Testis (tissue), 5 donors: ENCODE measurements at places on chromosomes 1 and 21. TPM values are rescaled to one million over a fixed set of nuclear protein-coding genes. Genes with fewer than 3 reads are reported as not detected.

DNA sequence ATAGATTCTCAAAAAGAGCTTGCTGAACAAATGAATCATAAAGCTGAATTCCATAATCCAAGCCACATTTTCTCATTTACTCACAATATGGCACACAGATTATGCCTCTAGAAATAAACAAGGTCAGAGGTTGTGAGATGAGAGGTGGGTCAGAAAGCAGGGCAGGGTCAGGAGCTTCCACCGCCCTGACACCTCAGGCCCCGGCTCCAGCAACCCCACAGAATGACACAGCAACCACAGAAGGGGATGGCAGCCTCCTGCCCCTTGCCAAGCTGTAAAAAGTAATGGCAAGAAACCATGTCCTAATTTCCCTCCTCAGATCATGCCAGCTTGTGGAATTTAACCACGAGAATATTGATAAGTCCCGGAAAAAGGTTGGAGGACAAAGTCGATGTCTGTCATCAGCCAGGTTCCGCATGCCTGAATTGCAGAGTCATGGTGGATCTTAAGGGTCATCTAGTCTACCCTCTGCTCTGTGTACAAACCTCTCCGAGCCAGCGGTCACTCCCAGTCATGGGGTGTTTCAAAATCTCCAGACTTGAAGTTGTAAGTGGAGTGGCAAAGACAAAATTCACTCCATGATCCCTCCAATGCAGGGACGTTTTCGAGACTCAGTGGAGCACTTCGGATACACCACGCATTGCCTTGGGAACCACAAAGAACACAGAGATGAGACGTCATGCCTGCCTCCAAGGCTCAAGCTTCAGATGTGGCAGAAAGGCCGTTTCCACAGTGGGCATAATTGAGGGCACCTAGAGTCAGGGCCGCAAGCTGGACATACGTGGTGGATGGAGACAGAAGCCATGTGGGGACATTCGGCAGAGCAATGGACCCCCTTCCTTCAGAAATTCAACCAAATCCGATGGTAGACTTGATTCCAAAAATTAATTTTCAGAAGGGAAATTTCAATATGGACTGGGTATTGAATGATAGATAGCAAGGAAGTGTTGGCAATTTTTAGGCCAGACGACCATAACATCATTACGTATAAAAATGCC, 254.0 kb downstream of the TOMM20 start:
- peaks cover 16% of the 10 kb centered on the region for H3K4me1 ChIP-seq
- no peak overlapping the region for H3K27ac ChIP-seq
- H3K4me3 ChIP-seq: no peak overlapping the region
- no peaks in the 10 kb centered on the region for H3K36me3 ChIP-seq
- no peak for DNase-seq

- no peaks in the 10 kb centered on the region for H3K36me3 ChIP-seq
- DNase-seq: peak; percentile 54
- no peaks in the 10 kb centered on the region for H3K27me3 ChIP-seq
These were observed 4.8 kb upstream of the SRP9 start for GRCh38 chr1:225772848-225773247.

DNA sequence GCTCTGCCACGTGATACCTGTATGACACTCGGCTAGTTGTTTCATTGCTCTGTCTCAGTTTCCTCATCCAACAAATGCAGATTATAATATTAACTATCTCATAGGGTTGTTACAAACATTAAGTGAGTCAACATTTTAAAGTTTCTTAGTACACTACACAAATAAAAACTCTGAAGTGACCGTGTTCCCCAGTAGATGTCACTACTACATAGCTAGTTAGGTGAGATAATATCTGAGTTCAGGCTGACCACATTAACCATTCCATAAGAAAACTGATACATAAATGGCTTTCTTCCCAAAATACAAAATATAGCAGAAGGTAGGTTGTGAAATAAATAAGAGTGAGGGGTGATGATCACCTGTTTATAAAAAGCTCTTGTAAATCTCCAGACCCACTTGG, 214.1 kb downstream of the NUF2 start:
- H3K4me1 ChIP-seq: no peaks in the 10 kb centered on the region
- no peaks in the 10 kb centered on the region for H3K36me3 ChIP-seq
- no peak overlapping the region for H3K27ac ChIP-seq
- DNase-seq: no peak
- no peak overlapping the region for H3K4me3 ChIP-seq

DNA sequence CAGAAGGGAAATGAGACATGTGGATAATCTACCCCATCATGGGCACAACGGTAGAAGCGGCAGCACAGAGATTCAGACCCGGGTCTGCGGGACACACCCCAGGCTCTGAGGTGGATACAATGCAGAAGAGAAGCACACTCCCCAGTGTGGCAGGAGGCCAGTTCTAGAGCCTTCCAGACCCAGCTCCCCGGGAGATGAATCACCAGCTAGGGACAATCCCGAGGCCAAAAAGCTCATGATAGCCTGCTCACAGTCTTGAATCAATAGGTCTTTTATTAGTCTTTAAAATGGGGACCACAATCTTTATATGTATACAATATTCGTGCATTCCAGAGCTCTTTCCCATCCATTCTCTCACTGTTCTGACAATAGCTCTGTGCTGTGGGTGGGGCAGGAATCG, 57.3 kb upstream of the DIRAS3 start:
- H3K27ac ChIP-seq: no peak overlapping the region
- H3K4me1 ChIP-seq: peaks cover 14% of the 10 kb centered on the region
- no peak overlapping the region for H3K4me3 ChIP-seq
- no peaks in the 10 kb centered on the region for H3K36me3 ChIP-seq

- no peaks in the 10 kb centered on the region for H3K27me3 ChIP-seq
- no peak overlapping the region for H3K4me3 ChIP-seq
- no peaks in the 10 kb centered on the region for H3K36me3 ChIP-seq
These were observed 137.7 kb downstream of the NAV1 start for GRCh38 chr1:201676641-201677040.

DNA sequence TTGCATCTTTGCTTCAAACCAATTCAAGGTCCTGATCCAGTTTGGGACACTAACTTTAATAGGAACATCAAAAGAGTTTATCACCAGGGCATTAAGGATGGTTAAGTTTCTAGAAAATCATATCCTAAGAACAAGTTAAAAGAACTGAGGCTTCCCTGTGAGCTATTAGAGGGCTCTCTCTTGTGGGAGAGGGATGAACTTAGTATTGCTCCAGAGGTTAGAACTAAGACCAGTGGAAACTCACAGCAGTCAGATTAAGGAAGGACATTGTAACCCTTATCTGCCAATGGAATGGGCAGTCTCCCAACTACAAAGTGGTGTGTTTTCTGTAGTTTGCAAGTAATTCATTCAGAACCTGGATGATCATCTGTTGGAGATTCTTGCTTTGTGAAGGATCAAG, 36.8 kb downstream of the UBE2U start:
- H3K27ac ChIP-seq: no peak overlapping the region
- no peaks in the 10 kb centered on the region for H3K4me1 ChIP-seq
- H3K36me3 ChIP-seq: no peaks in the 10 kb centered on the region

DNA sequence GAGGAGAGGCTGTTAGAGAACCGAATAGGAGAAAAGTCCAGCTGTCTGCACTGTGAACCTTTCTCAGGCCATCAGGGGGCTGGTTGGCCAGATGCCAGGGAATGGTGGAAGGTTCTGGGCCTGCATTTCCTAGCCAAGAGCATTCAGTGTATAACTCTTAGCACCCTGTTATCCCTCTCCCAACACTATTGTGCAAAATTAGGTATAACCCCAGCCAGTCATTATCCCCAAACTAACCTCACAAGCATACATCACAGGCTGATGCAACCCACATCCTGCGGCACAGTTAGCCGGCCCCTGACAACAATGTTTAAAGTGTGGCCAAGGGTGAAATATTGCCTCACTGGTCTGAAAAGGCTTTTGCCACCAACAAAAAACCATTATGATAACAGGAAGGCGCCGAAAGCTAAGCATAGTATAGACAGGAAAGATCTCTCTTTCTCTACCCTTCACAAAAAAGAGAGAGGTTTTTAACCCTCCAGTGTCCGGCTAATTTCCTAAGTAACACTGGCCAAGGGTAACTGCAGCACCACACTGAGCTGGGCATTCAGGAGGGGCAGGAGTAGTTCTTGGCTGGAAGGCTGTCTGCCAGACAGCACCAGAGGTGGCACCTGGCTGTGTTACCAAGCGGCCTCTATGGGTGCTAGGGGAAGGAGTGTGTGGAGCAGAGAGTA, 77.3 kb upstream of the BCAR3 start:
- no peak overlapping the region for H3K27ac ChIP-seq
- no peak for DNase-seq
- H3K4me3 ChIP-seq: no peak overlapping the region
- H3K36me3 ChIP-seq: no peaks in the 10 kb centered on the region
- no peaks in the 10 kb centered on the region for H3K4me1 ChIP-seq

- H3K4me1 ChIP-seq: peaks cover 3% of the 10 kb centered on the region
- H3K4me3 ChIP-seq: no peak overlapping the region
- DNase-seq: no peak
These were observed 55.2 kb downstream of the CD247 start for GRCh38 chr1:167463080-167463479.

DNA sequence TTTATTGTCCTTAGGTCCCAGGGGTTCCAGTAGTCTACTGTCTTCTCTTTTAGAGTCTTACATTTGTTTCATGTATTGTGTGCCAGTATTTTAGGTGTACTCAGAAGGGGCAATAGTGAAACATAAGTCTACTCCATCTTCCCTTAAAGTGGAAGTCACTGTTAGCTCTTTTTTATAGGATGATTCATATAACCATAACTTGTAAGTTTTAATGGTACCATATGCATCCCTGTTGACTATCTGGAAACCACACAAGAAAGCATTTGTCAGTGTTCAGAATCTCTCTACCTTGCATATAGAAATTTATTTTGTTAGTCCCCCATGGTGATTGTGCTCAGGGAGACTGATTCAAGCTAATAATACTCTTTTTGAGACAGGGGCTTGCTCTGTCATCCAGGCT, 149.9 kb downstream of the HS2ST1 start:
- H3K4me1 ChIP-seq: no peaks in the 10 kb centered on the region
- H3K4me3 ChIP-seq: no peak overlapping the region
- no peaks in the 10 kb centered on the region for H3K27me3 ChIP-seq
- no peak for DNase-seq

DNA sequence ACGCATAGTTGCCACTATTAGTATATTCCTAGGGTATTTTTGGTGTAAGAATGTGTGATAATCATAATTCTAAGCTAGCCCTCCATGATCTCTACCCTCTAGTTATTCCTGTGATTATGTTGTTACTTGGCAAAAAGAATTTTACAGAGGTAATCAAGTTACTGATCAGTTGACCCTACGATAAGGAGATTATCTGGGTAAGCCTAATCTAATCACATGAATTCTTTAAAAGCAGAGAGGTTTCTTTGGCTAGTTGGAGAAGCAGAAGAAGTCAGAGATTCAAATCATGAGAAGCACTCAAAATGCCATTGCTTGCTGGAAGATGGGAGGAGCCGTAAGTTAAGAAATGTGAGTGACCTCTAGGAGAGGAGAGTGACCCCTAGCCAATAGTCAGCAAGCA, 72.7 kb downstream of the RPE65 start:
- no peak for DNase-seq
- H3K27me3 ChIP-seq: no peaks in the 10 kb centered on the region
- H3K4me1 ChIP-seq: no peaks in the 10 kb centered on the region
- H3K36me3 ChIP-seq: no peaks in the 10 kb centered on the region

DNA sequence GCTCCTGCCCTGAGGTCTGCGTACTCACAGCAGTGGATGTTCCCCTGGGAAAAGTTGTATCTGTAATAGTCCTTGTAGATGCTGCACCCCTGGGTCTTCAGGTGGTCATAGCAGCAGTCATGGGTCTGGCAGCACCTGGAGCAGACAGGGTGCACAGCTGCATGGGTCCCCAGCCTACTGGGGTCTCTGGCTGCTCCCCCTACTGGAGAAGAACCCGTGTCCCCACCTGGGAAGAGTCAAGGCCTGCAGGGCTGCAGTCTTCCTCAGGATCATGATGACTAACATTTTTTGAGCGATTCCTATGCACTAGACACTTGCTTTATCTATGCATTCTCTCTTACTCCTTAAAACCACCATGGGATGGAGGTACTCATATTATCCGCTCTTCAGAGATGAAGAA, 3.9 kb downstream of the PLA2G2D start:
- no peak for DNase-seq
- H3K27me3 ChIP-seq: no peaks in the 10 kb centered on the region
- H3K36me3 ChIP-seq: no peaks in the 10 kb centered on the region
- no peak overlapping the region for H3K4me3 ChIP-seq
- no peaks in the 10 kb centered on the region for H3K4me1 ChIP-seq

- no peaks in the 10 kb centered on the region for H3K27me3 ChIP-seq
- H3K36me3 ChIP-seq: no peaks in the 10 kb centered on the region
- H3K4me3 ChIP-seq: no peak overlapping the region
- no peak overlapping the region for H3K27ac ChIP-seq
- no peak for DNase-seq
- no peaks in the 10 kb centered on the region for H3K4me1 ChIP-seq
These were observed 44.8 kb downstream of the UCHL5 start for GRCh38 chr1:193014400-193014799.

- no peaks in the 10 kb centered on the region for H3K4me1 ChIP-seq
- H3K36me3 ChIP-seq: no peaks in the 10 kb centered on the region
- no peaks in the 10 kb centered on the region for H3K27me3 ChIP-seq
- no peak overlapping the region for H3K4me3 ChIP-seq
These were observed 243.6 kb downstream of the TNR start for GRCh38 chr1:175499595-175500382.

- H3K36me3 ChIP-seq: no peaks in the 10 kb centered on the region
- no peaks in the 10 kb centered on the region for H3K4me1 ChIP-seq
- no peaks in the 10 kb centered on the region for H3K27me3 ChIP-seq
- DNase-seq: no peak
- H3K27ac ChIP-seq: no peak overlapping the region
- no peak overlapping the region for H3K4me3 ChIP-seq
These were observed 402.4 kb downstream of the OMA1 start for GRCh38 chr1:58143972-58144697.

- peaks cover 54% of the 10 kb centered on the region for H3K4me1 ChIP-seq
- DNase-seq: no peak
- H3K4me3 ChIP-seq: no peak overlapping the region
- H3K27ac ChIP-seq: peak overlapping the region; percentile 71
These were observed 24.9 kb downstream of the ETNK2 start for GRCh38 chr1:204126956-204127355.

DNA sequence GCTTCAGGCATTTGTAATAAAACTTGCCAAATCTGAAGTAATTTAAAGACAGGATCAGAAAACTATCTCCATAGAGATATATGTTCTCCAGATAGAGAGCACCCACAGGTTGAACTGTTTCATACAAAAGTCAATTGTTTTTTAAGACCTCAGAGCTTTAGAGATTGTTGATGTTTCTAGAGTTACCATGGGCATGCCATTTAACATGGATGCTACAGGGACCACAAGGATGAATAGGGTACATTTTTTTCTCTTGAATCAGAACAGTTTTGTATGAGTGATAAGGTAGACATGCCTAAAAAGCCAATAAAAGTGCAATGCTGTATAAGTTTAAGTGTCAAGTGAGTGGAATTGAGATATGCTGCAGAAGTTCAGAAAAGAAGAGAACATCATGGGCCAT, 511.0 kb upstream of the CAMK1G start:
- no peaks in the 10 kb centered on the region for H3K4me1 ChIP-seq
- H3K27ac ChIP-seq: no peak overlapping the region
- H3K36me3 ChIP-seq: no peaks in the 10 kb centered on the region
- no peak for DNase-seq
- H3K4me3 ChIP-seq: no peak overlapping the region

GRCh38 chr1:19044471-19044870, 88.0 kb upstream of the IFFO2 start:
- no peaks in the 10 kb centered on the region for H3K36me3 ChIP-seq
- H3K4me1 ChIP-seq: peaks cover 5% of the 10 kb centered on the region
- no peak overlapping the region for H3K4me3 ChIP-seq
- H3K27ac ChIP-seq: no peak overlapping the region

The PLCH2 gene
- total RNA-seq: 5.7 TPM

The FAM163A gene
- total RNA-seq: 6.0 TPM

The VASH2 gene
- total RNA-seq: 30.9 TPM

The SFN gene
- not detected for total RNA-seq
